ENCODE measurements at places on chromosomes 11 and 22.
A peak's percentile ranks its signal among the peaks of the same experiment; 100 is the strongest.

DNA sequence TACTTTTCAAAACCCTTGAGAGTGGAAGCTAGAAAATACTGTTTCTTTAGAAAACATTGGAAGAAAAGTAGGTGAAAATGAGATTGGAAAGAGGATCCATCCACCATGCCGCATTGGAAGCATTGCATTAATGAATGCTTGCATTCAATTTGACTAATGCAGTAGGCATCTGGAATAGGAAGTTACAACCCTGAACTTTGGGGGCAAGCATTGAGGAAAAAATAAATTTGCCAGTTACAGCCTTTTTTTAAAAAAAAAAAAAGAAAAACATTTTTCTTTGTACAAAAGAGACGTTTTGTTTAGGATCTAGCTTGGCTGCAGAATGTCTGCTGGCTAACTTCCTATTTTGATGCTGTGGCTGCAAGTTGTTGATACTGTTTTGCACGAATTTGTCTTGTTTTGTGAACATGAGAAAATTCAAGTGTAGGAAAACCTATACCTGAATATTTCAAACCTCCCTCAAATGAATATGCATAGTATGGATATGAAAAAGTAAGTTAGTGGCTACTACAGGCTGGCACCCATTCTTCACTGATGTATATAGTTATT is 28.1 kb downstream of the RTN3 start:
- DNase-seq = no peak

DNA sequence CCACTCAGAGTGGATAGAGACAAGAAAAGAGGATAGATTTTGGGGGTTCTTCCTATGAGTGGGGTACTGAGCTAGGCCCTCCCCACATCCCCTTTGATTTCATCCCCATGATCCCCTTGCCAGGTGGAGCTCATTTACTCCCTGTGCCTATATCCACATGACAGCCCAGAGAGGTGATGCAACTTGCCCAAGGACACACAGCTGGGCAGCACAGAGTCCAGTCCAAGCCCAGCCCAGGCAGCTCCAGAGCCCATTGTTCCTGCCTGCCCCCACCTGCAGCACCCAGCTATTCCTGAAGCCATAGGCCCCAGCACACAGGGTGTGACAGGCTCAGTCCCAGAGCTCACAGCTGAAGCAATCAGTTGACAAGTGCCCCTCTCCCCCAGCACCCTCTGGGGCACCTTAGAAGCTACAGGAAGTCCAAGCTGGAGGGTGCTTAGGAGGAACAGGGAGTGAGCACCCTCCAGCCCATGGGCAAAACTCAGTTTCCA is 41.7 kb downstream of the SHISAL1 start:
- no peak for DNase-seq

GRCh38 chr22:46763051-46763705 is 728 bp downstream of the TBC1D22A start:
- peak; percentile 62 for DNase-seq

DNA sequence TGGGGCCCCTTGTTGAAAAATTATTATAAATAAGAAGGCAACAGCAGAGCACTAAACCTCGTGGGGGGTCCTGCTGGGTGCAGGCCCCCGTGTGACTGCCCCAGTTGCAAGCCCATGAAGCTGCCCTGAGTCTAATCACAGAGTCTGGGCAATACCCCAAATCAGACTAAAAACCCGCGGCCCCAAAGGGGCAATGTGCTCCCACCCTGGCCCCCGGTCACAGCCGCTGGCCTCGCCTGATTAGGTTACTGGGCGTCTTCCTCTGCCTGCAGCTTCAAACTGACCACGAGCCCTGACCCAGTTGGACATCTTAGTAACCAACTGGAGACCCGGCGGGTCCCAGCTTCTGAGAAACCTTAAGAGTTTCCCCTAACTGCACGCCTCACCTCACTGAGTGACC is 1.6 kb downstream of the CXCR5 start:
- no peak for DNase-seq

Measured in DND-41 (cell line).